Nephron progenitor cell (in vitro differentiated cells): ENCODE measurements at places on chromosomes 1 and 21.

- no peak for DNase-seq
Observed at GRCh38 chr1:154726896-154727753, 119.1 kb upstream of the ADAR start.

GRCh38 chr1:153578490-153578889 is 12.8 kb upstream of the S100A2 start:
- no peak for DNase-seq

DNA sequence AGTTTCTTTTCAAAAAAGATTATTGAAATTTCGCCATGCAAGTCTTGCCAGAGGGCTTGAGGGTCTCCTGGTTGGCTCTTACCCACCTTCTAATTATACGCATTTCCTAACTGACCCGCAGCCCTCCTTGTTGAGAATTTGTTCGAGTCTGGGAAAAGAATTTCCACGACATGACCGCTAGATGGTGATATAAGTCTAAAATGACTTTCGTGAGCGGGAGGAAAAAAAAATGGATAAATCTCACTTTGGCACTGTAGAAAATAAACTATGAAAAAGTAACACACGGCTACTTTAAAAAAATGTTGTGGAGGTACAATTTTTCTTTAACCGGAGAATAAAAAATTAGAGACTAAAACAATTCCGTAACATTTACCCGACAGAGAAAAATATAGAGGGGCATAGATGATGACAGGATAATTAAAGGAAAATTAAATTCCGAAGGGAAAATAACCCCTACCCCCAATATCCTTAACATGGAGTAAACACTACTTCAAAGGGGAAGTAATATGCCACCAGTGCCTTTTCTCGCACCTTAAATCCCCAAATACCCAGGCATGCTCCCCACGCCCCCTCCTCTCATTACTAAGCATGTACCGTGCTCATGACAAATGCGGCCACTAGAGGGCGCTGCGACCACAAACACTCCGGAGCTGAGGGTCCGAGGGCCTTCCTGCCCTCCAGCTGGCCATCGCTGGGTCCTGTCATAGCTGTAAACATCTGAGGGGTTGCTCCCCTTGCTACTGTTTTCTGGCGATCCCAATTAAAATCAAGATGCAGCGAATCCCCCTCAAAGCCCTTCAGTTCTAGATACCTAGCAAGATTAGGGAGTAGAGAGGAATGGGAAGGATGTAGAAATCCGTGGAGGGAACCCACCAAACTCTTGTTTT is 266.9 kb downstream of the ASTN1 start:
- peak; percentile 91 for DNase-seq

GRCh38 chr1:228695015-228695955 is 40.0 kb upstream of the RHOU start:
- DNase-seq, result no peak

GRCh38 chr1:26384076-26384475 is 11.5 kb upstream of the ZNF683 start:
- DNase-seq, result no peak

DNA sequence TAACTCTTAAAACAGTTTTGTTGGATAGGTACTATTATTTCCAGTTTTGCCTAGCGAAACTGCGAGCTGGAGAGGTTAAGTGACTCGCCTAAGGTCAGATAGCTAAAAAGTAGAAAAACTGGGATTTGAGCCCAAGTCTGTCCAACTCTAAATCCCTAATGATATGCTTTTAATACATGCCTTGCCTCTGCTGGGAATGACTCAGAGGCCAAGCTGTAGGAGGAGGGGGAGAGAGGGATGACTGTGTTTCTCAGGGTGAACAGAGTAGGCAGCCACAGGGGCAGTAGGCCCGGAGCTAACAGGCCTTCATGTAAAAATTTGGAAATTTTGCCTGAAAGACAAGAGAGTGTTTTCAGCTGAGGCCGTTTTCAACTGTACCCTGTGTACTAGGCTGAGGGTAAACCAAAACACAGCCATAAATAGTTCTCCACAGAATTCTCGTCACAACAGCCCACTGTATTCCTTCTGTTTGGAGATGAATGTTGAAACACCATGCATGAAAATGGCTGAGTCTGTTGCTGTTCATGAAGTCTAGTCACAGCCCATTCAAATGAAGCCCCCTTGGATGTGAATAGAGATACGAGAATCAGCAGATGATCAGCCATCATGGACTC is 107.5 kb upstream of the HOOK1 start:
- DNase-seq, result no peak

GRCh38 chr1:16461681-16462080 is 21.2 kb downstream of the NECAP2 start:
- no peak for DNase-seq

GRCh38 chr1:209248649-209249279 is 334.8 kb upstream of the CAMK1G start:
- DNase-seq, result peak; percentile 72

DNA sequence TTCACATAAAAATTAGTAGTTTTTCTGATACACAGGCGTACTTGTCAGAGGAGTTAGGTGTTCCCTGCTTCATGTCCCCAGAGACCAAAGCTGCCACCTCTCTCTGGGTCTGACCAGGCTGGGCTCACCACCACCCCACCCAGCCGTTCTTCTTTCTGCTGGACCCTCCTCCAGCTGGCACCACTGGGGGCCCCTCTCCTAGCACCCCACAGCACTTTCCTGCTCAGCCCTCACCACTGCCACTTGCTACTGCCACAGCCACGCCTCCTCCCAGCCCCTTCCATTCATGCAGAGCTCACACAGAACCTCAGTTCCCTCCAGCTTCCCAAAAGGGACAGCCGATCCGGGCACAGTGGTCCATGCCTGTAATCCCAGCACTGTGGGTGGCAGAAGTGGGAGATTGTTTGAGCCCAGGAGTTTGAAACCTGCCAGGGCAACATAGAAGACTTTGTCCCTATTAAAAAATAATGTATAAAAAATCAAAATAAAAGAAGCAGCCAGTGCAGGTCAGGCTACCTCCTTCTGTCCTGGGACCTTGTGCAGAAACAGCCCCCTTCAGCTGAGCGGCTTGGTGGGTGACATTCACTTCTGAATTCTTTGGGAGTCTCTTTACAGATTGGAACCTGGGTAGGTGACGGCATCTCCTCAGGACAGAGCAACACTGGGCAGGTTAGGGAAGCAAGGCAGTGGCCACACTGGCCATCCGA is 208.3 kb downstream of the TOMM20 start:
- no peak for DNase-seq

DNA sequence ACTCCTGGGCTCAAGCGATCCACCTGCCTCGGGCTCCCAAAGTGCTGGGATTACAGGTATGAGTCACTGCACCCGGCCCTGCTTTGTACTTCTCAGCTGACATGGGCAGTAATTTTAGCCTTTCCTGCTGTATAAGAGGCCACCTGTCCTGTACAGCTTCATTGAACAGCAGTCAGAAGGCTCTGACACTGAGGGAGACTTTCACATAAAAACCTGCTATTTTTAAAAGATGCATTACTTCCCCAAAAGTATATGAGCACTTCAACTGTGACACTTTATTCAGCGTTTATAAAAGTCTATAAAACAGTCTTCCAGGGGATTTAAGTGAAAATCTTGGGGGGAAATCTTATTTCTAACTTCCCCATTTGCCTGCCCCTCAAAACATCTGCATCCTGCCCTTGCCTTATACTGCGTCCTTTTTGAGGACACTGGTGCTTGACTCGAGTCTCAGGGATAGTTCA is 17.6 kb downstream of the RNU5D-1 start:
- DNase-seq, result no peak
